ENCODE measurements at places on chromosomes 6 and 20. TPM values are rescaled to one million over a fixed set of nuclear protein-coding genes. Genes with fewer than 3 reads are reported as not detected.

- peak; percentile 65 for DNase-seq
- no peak overlapping the region for H3K4me3 ChIP-seq
- no peaks in the 10 kb centered on the region for H3K36me3 ChIP-seq
- H3K27me3 ChIP-seq, result no peaks in the 10 kb centered on the region
- H3K27ac ChIP-seq, result no peak overlapping the region
Measured at GRCh38 chr6:54267798-54268197, 40.4 kb upstream of the TINAG start.

GRCh38 chr6:7121700-7122241, 14.0 kb downstream of the RREB1 start:
- no peak overlapping the region for H3K4me3 ChIP-seq
- no peak overlapping the region for H3K27ac ChIP-seq
- DNase-seq, result no peak
- H3K36me3 ChIP-seq, result no peaks in the 10 kb centered on the region

DNA sequence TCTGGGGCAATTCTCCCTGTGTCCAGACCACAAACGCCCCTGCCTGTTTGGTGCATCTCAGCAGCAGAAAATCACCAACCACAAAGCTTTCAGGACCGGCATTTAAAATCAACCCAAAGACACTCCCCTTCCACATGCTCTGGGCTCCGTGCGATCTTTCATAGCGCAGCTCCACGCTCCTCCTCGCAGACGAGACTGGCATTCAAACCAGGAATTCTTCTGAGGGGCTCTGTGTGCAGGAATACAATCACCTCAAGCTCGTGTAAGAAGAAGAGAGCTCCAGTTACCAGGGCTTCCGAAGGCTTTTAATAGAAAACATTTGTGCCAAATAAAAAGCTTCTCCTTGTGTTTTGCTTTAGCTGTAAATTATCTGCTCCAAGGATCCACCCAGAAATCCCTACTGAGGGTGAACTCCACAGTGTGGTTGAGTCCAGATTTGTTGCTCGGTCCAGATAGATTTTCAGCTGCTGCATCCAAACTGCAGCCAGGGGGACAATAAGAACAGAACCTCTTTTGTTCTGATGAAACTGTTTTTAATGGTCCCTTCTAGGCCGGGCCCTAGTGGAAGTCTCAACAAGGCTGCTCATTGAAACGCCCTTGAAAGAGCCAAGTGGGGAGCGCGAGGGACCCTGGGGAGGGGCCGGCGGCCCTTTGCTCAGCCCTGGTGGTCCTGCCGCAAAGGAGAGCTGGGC, 16.4 kb upstream of the BMP7 start:
- no peaks in the 10 kb centered on the region for H3K36me3 ChIP-seq
- no peak for DNase-seq
- no peaks in the 10 kb centered on the region for H3K4me1 ChIP-seq
- H3K27ac ChIP-seq, result no peak overlapping the region
- no peaks in the 10 kb centered on the region for H3K27me3 ChIP-seq

GRCh38 chr20:31709939-31710338, 12.7 kb downstream of the BCL2L1 start:
- H3K4me1 ChIP-seq, result peaks cover 49% of the 10 kb centered on the region
- H3K4me3 ChIP-seq, result no peak overlapping the region
- H3K27me3 ChIP-seq, result no peaks in the 10 kb centered on the region
- no peak for DNase-seq
- H3K36me3 ChIP-seq, result peaks cover 20% of the 10 kb centered on the region

GRCh38 chr6:18263418-18264218, 712 bp downstream of the DEK start:
- peaks cover 7% of the 10 kb centered on the region for H3K27me3 ChIP-seq
- DNase-seq, result no peak
- H3K4me3 ChIP-seq, result peak overlapping the region; percentile 90
- H3K27ac ChIP-seq, result peak overlapping the region; percentile 93

DNA sequence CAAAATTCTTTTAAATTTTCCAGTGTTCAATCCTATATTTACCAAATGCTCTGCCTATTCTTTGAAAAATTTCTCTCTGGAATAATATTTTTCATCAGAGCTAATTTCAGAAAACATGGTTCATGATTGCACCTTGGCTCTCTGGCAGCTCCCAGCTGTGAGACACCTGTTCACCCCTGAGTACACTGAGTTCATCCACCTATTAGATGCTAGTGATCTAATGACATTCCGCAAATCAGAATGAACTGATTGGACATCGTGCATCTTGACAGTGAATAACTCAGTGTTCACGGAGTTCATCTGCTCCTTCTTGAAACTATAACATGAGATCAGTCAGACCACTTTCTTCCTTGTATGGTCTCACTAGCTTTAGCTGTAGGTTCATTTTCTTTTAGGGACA, 3.9 kb upstream of the SHPRH start:
- no peak for DNase-seq
- no peak overlapping the region for H3K4me3 ChIP-seq
- H3K4me1 ChIP-seq, result peaks cover 4% of the 10 kb centered on the region
- no peaks in the 10 kb centered on the region for H3K36me3 ChIP-seq
- no peak overlapping the region for H3K27ac ChIP-seq

DNA sequence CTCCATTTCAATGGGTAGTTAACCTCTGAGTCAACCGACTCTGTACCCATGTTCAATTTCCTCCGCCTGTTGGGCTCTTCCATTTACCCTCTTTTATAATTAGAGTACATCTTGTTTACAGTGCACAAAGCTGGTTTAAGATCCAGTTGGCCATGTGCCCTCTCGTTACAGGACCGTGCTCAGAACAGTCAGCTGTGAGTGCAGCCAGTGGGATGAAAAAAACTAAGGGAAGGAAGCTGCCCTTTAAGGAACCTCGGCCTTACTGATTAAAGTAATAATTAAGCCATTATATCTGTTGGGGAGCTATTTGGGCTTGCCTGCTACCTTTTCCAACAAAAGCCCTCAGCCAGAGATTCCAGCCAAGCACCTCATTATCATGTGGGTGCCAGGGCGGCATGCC, 68.8 kb downstream of the TMEM170B start:
- H3K36me3 ChIP-seq, result no peaks in the 10 kb centered on the region
- peak; percentile 85 for DNase-seq
- no peaks in the 10 kb centered on the region for H3K27me3 ChIP-seq
- H3K27ac ChIP-seq, result peak overlapping the region; percentile 99
- no peak overlapping the region for H3K4me3 ChIP-seq

- DNase-seq, result no peak
- no peak overlapping the region for H3K4me3 ChIP-seq
- peaks cover 35% of the 10 kb centered on the region for H3K36me3 ChIP-seq
Measured at GRCh38 chr6:26468829-26469228, 11.1 kb downstream of the BTN2A1 start.

- no peak overlapping the region for H3K27ac ChIP-seq
- H3K36me3 ChIP-seq, result no peaks in the 10 kb centered on the region
- H3K4me3 ChIP-seq, result no peak overlapping the region
- H3K4me1 ChIP-seq, result no peaks in the 10 kb centered on the region
- no peak for DNase-seq
- no peaks in the 10 kb centered on the region for H3K27me3 ChIP-seq
Measured at GRCh38 chr20:24629668-24630067, 160.2 kb downstream of the SYNDIG1 start.

The FKBP5 gene
- total RNA-seq, result 56.8 TPM

DNA sequence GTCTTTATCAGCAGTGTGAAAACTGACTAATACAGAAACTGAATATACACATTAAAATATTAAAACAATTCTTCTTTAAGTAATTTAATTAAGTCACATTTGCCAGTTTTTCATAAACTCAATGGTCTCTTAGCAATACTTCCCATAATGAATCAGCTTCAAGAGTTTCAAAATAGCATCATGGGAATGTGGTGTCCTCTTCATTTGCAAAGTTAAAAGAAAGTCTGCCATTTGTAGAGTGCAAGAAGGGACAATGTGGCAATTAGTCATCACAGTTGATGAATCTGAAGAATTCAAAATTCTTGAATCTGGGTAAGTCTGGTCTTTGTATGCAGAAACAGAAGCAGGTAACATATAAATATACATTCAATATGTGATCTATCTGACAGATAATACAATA, 38.7 kb downstream of the SYNE1 start:
- DNase-seq, result no peak
- no peaks in the 10 kb centered on the region for H3K27me3 ChIP-seq
- no peaks in the 10 kb centered on the region for H3K36me3 ChIP-seq
- H3K27ac ChIP-seq, result no peak overlapping the region
- no peak overlapping the region for H3K4me3 ChIP-seq

The MICAL1 gene
- 38.7 TPM for total RNA-seq

- no peak overlapping the region for H3K4me3 ChIP-seq
- H3K27ac ChIP-seq, result no peak overlapping the region
- no peaks in the 10 kb centered on the region for H3K4me1 ChIP-seq
Measured at GRCh38 chr6:104483225-104483834, 376.4 kb downstream of the HACE1 start.

DNA sequence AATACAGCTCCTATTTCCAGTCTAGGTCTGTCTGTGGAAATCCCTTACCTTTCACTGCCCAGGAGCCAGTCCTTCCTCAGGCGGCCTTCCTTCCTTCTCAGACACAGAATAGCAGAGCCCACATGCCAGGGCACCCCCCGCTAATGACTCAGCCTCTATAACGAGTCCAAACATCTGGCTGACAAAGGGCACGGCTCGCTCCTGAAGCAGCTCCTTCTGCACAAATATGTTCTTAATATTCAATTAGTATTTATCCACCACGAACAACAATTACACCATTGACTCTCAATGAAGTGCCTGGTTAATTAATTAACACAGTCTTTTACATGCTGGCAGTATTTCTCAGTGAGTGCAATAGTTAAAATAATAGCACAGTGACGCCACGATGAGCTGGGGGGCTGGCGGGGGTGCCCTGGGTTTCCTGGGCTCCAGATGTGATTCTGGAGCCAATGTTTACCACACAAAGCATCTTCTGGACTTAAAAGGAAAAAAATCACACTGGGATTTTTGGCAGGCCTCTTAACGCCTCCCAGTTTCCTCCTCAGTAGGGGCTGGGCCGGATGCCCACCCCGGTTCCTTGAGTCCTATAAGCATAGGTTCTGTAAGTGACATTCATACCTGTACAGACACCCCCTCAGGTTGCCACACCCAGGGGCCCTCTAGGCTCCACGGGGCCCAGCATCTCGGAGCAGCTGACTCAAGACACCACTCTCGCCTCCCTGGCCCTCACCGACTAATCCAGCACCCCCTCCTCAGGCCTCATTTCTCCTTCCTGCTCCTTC, 158.6 kb upstream of the MLN start:
- peaks cover 4% of the 10 kb centered on the region for H3K27me3 ChIP-seq
- DNase-seq, result no peak
- no peaks in the 10 kb centered on the region for H3K36me3 ChIP-seq
- H3K4me3 ChIP-seq, result no peak overlapping the region

GRCh38 chr20:26276554-26277210, 580.0 kb upstream of the ZNF337 start:
- H3K36me3 ChIP-seq, result no peaks in the 10 kb centered on the region
- no peak for DNase-seq
- no peaks in the 10 kb centered on the region for H3K4me1 ChIP-seq

DNA sequence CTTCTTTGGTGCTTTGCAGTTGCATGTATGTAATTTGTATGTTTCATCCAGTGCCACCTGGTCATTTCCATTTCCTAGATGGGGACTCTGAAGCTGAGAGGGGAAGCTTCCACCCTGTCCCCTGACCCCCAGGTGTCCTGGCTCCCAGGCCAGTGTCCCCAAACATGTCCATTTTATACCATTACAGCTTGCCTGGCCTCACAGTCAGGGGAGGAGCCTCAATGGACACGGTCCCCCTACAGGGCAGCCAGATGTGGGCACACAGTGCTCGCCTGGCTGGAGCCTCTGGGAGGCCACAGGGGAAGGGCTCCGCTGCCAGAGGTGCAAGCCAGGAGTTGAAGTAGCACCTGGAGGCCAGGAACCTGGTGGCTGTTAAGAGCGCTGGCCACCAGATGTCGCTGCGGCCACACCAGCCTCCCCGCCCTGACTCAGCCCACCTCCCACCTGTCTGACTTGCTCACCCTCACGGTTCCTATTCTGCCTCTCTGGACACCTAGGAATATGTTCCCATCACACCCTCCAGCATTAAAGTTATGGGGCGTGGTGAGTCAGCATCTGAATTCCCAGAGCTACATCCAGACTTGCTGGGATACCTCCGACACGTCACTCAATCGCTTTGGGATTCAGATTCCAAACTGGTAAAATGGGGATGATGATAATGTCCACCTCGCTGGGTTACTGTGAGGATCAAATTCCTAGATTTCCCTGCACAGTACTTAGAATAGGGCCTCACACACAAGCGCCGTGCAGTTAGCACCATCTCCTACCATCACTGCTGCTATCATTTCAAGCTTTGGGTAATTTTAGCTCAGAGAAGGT, 107.4 kb downstream of the SULF2 start:
- H3K4me3 ChIP-seq, result no peak overlapping the region
- no peaks in the 10 kb centered on the region for H3K4me1 ChIP-seq
- H3K27me3 ChIP-seq, result no peaks in the 10 kb centered on the region
- peak; percentile 43 for DNase-seq

Measured in endothelial cell of umbilical vein (primary cell).